Anterior cingulate cortex (tissue), 58 donors: ENCODE measurements at places on chromosomes 2 and 18.

- DNase-seq, result no peak
Measured at GRCh38 chr18:10814336-10814735, 288.5 kb downstream of the NAPG start.

DNA sequence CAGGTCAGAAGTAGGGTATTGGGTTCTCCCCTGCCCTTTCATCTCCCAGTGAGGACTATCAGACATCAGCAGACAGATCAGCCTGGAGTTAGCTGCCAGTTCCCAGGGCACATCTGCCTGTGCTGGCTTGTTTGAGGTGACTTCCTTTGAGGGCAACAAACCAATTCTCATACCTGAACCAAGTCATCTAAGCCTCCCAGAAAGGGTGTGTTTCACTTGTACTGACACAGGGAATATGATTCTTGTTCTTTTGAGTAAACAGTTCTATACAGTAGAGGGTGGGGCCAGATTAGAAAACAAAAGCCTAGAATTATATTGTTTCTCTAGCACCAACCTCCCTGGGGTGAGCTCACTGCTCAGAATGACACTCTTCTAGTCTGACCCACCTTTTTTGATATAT is 591.9 kb downstream of the SLC4A3 start:
- no peak for DNase-seq

GRCh38 chr2:121388371-121388770 is 103.4 kb upstream of the TFCP2L1 start:
- DNase-seq, result no peak

- DNase-seq, result no peak
Measured at GRCh38 chr18:61924550-61924949, 31.7 kb upstream of the RNF152 start.

GRCh38 chr2:235500761-235501672 is 7.2 kb downstream of the AGAP1 start:
- DNase-seq, result no peak

GRCh38 chr18:48852292-48852691 is 98.5 kb downstream of the SMAD7 start:
- DNase-seq, result no peak

DNA sequence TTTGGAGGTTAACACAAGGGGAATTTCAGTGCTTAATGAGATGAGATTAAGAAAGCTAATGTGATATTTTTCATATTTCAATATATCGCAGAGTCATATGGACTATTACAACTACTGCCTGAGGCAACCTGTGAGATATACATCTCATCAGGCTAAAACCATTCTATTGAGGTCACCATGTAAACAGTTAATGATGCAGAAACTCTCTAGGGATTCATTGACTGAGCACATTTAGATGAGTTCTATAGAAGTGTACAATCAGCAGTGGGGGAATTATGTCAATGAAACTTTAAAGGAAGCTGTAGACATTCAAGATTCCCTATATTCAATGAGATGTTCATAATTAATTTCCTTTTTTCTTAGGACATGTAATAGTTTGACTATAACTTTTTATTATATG is 687.4 kb upstream of the SYT4 start:
- DNase-seq, result no peak

- no peak for DNase-seq
Measured at GRCh38 chr2:240701091-240701735, 9.5 kb downstream of the AQP12A start.

GRCh38 chr2:29448096-29448688 is 333.0 kb downstream of the CLIP4 start:
- DNase-seq, result no peak

DNA sequence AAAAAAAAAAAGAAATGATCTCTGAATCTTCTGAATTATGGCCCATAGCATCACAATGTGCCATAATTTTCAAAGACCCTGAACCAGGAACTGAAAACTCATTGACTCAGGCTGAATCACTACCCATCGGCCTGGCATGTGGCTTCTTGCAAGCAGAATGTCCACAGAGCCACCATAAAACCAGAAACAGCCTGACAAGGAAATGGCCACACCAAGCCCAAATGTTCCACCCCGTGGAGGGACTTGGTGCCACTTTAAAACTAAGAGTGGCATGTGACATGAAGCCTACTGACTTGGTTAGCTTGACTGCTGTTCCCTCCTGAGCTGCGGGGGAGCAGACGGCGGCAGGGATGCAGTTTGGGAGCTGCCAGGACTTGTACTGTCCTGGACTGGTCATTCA is 71.2 kb upstream of the RBM44 start:
- DNase-seq, result no peak

GRCh38 chr2:197158591-197159550 is 151.7 kb downstream of the ANKRD44 start:
- DNase-seq, result no peak

GRCh38 chr2:88866756-88867155 is 175.3 kb downstream of the RPIA start:
- DNase-seq, result no peak

GRCh38 chr2:113069676-113070605 is 2.2 kb downstream of the IL1F10 start:
- DNase-seq, result no peak

GRCh38 chr2:37934591-37935513 is 9.8 kb downstream of the RMDN2 start:
- DNase-seq, result no peak

DNA sequence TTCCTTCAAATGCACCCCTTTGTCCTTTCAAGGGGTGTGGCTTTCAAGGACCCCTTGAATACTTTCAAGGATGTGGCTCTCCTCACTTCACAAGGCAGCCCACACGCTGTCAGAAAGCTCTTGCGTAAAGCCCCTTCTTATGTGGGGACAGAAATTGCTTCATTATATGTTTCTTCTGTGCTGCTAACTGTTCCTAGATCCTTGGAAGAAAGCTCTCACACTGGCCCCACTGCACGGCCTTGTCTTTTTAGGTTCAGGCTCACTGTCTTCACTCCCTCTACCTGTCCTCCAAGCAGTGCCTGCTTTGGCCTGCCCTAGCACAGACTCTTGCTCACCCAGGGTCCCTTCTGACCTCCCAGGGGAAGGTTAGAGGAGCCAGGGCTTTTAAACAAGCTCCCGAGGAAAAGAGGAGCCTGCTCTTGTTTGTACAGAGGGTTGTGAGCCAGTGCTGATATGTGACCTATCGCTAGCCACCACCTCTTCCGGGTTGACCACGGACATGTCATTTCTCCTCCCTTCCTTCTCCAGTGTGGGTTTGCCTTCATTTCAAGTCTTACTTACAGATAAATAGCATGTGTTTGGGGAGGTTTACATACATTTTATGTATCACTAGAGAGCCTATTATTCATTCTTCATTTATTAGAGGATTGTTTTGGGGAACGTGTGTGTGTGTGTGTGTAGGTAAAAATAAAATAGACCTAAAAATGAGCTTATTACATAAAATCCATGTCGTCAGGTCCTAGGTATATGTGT is 94.7 kb downstream of the RTN4 start:
- DNase-seq, result no peak

GRCh38 chr18:70634576-70635147 is 345.8 kb downstream of the SOCS6 start:
- no peak for DNase-seq

DNA sequence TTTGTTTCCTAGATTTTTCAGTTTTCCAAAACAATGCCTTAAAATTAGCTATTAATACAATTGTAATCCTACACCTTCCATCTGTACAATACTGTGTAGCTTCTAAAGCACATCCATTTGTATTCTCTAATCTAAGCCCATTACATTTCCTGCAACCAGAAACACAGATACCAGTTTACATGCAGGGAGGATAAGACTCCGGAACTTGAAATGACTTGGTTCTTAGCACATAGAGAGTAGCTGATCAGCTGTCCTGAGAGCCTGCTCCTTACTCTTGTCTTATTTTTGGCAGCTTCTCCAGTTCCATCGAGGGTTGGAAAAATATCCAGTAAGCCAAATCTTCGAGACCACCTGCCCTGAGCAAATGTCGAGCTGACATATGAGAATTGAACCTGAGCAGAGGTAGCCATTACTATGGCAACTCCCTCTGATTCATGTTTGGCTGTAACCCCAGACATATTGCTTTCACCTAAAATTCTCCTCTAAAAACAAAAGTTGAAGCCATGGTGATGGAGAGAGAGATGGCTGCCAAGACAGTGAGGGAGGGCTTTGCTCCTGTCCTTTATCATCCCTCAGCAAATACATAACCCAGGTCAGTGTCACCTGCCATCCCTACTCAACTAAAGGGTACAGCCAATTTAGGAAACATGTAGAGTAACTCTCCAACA is 542.8 kb downstream of the IRS1 start:
- DNase-seq, result no peak

DNA sequence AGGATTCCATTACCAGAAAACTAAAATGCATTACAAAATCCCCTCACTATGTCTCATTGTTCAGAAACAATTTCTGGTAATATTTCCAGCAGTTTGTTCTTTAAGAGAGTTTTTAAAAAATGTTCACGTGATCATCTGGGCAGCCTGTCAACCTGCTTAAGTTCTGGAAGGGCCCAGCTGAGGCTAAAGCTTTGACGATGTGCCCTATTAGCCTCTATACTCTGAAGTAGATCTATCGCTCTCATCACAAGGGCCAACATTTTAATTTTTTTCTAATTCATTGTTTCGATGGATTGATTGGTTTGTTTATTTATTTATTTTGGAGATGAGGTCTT is 205.8 kb downstream of the PRKCE start:
- DNase-seq, result no peak

- no peak for DNase-seq
Measured at GRCh38 chr2:113078350-113078839, 10.6 kb downstream of the IL1F10 start.

- DNase-seq, result peak; percentile 20
Measured at GRCh38 chr2:148021886-148022285, 995 bp downstream of the MBD5 start.

DNA sequence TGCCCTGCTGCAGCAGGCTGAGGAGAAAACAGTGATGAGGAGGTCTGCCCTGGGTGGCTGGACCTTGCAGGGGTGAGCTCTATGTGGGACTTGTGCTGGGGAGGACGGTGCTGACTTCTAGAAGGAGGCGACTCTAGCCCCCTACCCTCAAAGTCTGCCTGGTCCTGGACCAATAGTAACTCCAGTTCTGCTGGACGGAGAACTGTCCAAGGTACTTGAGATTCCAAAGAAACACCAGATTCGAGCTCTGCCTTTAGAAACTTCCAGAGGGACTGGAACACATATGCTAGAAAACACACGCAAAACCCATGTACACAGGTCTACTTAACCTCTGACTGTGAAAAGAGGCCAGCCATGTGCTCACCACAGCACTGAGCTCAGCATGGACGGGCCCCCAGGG is 260.6 kb downstream of the TWIST2 start:
- no peak for DNase-seq

- DNase-seq, result no peak
Measured at GRCh38 chr2:140667203-140667602, 1463.6 kb downstream of the LRP1B start.

GRCh38 chr2:62736899-62737559 is 31.5 kb downstream of the EHBP1 start:
- DNase-seq, result no peak

DNA sequence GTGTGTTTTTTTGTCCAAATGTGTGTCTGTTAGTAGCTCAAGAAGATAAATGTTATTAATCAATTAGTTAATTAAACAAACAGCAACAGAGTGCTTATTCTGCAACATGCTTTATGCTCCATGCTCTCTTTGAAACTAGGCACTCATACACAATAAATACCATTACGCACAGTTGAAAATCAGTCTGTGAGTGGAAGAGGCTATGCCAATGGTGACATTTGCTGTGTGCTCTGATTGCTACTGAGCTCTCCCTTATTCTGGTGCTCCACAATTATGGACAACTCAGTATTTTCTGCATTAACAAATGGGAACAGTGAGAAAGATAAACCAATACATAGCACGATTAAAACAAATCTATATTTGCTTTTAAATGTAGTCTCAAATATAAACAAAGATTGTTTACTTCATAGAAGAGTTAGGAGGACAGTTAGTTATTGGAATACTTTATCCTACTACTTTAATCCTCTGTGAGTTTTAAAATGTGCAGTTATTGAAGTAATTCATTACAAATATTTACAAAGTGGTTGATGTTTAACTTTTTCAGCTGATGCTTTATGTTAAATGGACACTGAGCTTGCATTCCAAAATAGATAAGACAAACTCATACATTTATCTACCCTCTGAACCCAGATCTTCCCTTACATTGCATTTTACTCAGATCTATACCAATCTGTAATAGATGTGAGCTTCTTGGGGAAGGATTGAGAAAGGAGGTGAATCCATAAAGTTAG is 55.3 kb downstream of the NXPH2 start:
- DNase-seq, result no peak

DNA sequence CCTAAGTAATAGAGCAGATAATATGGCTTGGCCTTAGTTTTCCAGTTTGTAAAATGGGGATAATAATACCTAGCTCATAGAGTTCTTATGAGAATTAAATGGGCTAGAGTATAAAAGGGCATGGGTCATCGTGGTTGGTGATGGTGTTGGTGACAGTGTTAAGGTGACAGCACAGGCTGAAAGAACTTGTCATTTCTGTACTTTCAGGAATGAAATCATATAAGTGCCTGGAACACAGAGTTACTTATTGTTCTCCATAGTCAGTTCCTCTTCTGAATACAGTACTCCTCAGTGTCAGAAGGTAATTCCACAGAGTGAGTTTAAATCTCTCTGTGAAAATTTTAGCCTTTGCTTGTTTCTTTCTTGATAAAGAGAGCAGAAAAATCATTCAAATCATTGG is 42.4 kb downstream of the KIF5C start:
- DNase-seq, result no peak

DNA sequence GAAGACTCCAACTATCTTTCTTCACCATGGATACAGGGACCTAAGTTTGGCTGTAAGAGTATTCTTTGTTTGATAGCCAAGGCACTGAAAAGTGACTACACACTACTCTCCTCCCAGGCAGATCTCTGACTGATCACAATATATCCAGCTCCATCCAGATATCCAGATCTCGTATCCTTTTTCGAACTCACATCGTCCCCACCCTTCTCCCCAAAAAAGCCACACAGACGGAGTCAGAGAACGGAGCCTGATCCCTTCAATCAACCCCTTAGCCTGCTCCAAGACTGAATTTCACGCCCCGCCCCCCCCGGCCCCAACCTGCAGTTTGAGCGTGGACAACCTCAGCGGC is 533 bp downstream of the DHX57 start:
- no peak for DNase-seq

DNA sequence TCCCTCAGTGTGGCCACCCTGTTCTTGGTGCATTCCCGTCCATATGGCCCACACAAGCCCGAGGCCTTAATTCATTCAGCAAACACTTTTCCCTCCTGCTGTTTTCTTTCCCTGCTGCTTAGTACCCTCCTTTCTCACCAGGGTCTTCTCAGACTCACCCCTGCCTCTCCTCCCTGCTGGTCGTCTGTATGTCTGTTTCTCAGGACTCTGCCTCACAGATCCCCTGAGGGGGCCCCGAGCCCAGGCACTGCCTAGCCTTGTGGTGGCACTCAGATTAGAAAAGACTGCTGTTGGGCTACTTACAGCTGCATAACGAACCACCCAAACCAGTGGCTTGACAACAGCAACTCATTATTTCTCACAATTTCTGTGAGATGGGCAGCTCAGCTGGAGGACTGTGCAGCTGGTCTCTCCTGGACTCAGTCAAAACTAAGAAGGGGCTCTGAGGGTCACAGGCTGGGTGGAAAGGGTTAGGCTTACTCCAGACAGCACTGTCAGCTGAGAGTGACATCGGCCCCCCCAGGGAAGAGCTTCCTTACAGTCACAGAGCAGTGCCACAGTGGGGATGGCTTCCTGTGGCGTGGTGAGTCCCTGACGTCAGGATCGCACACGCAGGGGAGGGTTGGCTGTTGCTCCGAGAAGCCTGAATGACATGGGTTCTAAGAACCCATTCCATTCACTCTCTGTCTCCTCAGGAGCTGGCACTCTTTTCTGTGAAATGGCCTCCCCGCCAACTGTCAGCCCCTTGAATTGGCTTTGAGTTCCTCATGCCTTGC is 139.0 kb downstream of the UXS1 start:
- no peak for DNase-seq
